ENCODE measurements at places on chromosomes 5 and 9.

- DNase-seq, result no peak
These were observed 59.4 kb downstream of the MED27 start for GRCh38 chr9:132020272-132020671.

DNA sequence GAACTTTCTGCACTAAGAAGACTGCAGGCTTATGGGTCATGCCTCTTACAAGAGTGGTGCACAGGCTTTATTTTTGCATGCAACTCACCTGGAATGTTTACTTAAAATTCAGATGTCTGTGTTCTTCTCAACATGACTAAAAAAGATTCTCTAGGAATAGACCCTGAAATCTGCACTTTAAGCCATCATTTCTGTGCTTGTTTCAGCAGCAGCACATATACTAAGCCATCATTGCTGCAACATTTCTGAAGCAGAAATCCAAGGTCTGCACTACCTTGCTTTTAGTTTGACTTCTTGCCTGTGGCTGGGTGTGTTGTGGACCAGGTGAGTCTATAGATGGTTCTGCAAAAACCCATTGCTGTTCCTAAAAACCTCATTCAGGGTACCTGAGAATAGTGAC, 156.8 kb downstream of the CEP120 start:
- DNase-seq, result no peak

DNA sequence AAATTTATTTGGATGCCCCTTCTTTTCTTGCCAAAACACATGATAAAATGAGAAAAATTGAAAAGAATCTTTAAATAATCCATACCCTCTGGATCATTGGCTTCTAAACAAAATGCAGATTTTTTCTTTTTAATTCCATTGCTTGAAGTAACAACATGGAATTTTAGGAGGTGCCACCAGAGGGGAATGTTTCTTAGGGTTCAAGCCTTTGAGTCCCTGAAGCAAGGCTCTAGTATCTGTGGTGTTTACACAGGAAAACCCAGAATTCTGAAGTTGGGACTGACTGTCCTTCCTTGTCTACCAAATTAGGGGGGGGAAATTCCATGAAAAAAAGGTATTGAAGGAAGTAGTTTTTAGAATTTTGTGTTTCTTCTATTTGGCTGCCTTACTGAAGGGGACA, 69.4 kb downstream of the LMNB1 start:
- DNase-seq, result no peak

- DNase-seq, result no peak
These were observed 128.4 kb upstream of the TRPM3 start for GRCh38 chr9:71249729-71250317.

GRCh38 chr5:37222181-37222580, 27.0 kb downstream of the CPLANE1 start:
- DNase-seq, result no peak

DNA sequence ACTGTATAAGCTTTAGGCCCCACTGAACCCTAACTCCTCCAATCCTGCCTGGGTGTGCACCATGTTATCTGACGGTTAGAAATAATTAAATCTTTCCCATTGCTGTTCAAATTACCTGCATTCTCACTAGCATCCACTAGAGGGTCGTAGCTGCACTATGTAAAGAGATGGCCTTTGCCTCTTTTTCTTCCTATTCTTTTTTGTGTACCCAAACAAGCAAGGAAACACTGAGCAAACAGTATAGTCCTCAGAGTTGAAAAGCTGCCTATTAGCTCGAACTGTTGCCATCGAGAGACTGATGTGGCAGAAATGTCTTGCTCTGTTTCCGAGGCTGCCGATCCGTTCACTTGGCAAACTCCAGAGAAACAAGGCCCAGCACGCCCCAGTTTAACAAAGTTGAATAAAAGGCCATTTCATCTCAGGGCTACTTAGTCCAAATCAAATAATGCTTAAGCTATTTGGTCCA, 163.8 kb upstream of the TRPM3 start:
- peak; percentile 13 for DNase-seq

DNA sequence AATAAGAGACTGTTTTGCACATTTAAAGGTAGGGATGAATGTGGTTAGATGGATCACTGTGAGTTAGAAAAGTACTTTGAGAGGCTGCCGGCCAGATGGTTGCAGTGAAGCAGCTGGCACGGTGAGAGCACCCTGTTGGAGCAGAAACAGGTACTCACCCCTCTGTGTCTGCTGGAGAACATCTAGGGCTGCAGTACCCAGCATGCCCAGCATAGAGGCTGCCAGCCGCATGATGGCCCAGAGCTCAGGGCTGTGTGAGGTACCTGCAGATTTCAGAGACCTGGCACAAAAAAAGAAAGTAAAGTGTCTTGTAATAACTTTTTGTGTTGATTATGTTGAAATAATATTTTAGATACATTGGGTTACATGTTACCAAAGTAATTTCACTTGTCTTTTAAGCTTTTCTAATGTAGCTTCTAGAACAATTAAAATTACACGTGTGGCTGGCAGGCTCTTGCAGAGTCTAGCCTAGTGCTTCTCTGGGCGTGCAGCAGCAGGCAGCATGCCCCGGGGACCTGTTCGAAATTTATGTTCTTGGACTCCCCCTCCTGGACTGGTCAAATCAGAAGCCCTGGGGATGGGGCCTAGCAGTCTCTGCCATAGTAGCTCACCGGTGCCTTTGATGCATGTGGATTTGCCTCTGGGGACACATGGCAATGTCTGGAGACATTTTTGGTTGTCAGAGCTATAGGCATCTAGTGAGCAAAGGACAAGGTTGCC, 11.1 kb downstream of the WDR5 start:
- DNase-seq, result no peak

GRCh38 chr9:14565352-14566016, 127.7 kb downstream of the ZDHHC21 start:
- DNase-seq, result no peak

GRCh38 chr5:68325065-68325580, 109.6 kb downstream of the PIK3R1 start:
- DNase-seq, result no peak

GRCh38 chr9:4334410-4334813, 34.5 kb upstream of the GLIS3 start:
- no peak for DNase-seq

- no peak for DNase-seq
These were observed 98.7 kb downstream of the C5orf15 start for GRCh38 chr5:133869519-133870335.

DNA sequence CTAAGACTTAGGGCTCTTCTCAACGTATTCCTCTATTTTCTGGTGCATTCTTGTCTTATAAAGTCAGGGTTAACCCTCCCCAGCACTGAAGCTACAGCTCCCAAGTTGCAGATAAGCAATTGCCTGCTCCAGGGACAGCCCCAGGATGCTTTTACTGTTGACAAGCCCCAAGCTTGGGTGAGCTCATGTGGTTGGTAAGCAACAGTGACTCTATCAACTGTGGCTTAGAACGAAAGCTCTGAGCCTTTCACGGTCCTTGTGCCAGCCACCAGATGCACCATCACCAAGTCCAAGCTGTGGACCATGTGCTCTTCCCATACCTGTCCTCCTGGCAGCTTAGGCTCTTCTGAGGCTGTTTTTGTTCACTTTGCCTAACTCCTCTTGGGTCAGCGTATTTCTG, 13.5 kb downstream of the ADRB2 start:
- DNase-seq, result no peak

- DNase-seq, result no peak
These were observed 105.3 kb downstream of the UBE2R2 start for GRCh38 chr9:33921967-33922895.

GRCh38 chr5:102278231-102278630, 17.9 kb downstream of the SLCO4C1 start:
- DNase-seq, result no peak

GRCh38 chr5:51172903-51173626, 210.2 kb upstream of the ISL1 start:
- no peak for DNase-seq

DNA sequence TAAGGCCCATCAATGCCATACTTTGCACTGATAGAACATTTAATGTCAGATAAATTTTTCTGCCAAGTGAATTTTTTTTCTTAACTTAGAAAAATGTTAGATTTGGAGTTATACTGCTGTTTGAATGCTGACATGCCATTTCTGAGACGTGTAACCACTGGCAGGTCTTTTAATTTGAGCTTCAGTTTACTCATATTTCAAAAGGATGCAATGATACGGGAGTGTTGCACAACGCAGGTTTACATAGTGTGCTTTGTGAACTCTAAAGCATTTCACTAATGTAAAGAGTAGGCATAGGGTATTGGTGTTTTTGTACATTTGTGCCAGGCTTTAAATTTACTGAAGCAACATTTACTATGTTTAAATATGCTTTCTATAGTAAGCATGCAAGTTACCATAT, 4.2 kb downstream of the ZBTB43 start:
- no peak for DNase-seq

DNA sequence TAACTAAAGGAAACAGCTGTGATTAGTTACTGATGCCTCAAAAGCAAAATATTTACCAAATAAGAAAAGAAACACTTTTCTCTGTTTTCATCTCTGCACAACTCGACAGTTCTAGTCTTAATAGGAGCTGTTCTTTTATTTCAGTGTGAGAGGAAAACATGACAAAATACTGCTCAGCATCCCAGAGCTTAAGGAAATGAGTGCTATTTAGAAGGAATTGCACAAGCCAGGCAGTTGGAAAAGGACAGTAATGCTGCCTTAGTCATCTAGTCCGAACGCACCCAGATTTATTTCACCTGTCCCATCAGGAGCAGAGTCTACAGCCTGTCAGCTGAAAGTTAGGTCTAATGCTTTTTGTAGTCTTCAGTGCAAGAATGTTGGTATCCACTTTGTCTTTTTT, 12.3 kb downstream of the ZCCHC9 start:
- DNase-seq, result no peak

- DNase-seq, result peak; percentile 71
These were observed at the start of gene GADD45G for GRCh38 chr9:89604729-89605464. Gene GADD45G, plus strand, starts transcription at chr9:89605012. Its CDS starts 110 bp downstream, at chr9:89605122.

GRCh38 chr5:137619191-137619870, 116.6 kb downstream of the KLHL3 start:
- no peak for DNase-seq
